Eye (tissue), 1 donor: ENCODE measurements at places on chromosomes 3 and 15.

- DNase-seq, result no peak
Observed at GRCh38 chr15:58566029-58566428, 134.2 kb downstream of the LIPC start.

GRCh38 chr3:122893754-122894668 is 99.1 kb downstream of the SLC49A4 start:
- no peak for DNase-seq

DNA sequence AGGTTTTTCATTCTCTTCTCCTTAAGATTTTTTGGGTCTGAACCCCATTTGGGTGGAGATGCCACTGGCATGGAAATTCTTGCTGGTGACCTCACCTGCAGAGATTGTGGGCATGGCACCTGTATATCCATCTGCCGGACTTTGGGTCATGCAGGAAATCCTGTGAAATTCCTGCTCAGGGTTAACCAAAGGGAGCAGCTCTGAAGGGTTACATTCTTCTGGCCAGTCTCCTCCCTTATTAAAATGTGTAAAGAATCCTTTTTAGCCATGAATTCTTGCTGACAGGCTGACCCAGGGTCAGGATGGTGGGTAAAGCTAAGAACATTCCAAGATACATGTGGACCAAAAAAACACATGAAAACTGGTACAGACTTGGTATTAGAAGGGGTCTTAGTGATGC is 27.4 kb downstream of the ARHGEF26 start:
- DNase-seq, result no peak

DNA sequence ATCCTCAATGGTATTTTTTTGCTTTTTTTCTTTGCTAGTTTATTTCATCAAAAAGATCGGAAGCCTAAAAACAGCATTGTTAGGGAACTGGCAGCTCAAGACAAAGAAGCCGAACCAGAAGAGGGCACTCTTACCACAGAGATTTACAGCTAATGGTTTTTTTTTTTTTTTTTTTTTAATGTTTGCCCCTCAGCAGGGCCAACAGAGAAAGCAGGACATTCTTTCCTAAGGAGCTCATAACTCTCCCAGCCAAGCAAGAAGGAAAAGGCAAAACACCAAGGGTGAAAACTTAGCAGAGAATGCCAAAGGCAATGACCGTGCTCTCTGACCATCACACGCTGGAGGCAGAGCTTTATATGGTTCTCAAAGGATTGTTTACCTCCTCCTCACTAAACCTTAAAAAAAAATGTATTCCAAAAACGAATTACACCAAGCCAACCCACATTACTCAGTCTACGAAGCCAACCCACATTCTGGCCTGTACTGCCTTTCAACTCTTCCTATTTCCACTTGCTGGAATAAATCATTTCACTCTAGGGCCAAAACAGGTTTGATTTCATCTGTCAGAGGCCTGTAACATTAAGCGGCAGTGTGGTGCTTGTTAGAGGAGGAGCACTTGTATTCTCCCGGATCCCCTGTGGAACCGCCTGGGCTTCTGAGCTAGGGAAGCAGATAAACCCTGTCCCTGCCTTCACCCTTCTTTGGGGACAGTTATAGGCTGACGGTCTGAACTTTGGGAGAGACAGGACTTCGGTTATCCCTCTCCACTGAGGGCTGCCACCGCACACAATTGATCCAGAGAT is 35.6 kb upstream of the GYG1 start:
- peak; percentile 90 for DNase-seq

- DNase-seq, result peak; percentile 66
Observed at GRCh38 chr3:21894459-21895340, 143.7 kb upstream of the ZNF385D start.

GRCh38 chr3:56069766-56070165 is 398.5 kb downstream of the ERC2 start:
- no peak for DNase-seq
